ENCODE measurements at places on chromosomes 1 and 21.

GRCh38 chr1:169078163-169078883 lies 28.2 kb upstream of the ATP1B1 start:
- DNase-seq = no peak

DNA sequence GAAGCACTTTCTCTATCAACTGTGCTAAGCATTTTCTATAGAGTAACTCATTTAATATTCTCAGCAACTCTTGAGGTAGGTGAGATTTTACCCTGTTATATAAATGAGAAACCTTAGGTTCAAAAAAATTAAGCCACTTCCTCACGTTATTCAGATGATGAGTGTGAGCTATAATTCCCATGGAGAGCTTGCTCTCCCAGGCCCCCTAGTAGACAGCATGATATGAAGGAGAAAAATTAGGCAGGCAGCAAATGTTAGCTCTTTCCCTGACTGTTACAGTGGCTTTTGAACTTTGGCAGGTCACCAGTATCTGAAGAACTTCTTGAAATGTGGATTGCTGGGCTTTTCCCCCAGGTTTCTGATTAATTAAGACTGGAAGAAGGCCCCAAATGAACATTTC lies 753.1 kb downstream of the NCAM2 start:
- no peak for DNase-seq

- DNase-seq = peak; percentile 41
Observed at GRCh38 chr1:193540511-193540910, 354.1 kb upstream of the B3GALT2 start.

GRCh38 chr1:81125672-81126071 lies 675.1 kb upstream of the ADGRL2 start:
- DNase-seq = no peak

- peak; percentile 6 for DNase-seq
Observed at GRCh38 chr1:77370583-77371306, 88.9 kb downstream of the AK5 start.

DNA sequence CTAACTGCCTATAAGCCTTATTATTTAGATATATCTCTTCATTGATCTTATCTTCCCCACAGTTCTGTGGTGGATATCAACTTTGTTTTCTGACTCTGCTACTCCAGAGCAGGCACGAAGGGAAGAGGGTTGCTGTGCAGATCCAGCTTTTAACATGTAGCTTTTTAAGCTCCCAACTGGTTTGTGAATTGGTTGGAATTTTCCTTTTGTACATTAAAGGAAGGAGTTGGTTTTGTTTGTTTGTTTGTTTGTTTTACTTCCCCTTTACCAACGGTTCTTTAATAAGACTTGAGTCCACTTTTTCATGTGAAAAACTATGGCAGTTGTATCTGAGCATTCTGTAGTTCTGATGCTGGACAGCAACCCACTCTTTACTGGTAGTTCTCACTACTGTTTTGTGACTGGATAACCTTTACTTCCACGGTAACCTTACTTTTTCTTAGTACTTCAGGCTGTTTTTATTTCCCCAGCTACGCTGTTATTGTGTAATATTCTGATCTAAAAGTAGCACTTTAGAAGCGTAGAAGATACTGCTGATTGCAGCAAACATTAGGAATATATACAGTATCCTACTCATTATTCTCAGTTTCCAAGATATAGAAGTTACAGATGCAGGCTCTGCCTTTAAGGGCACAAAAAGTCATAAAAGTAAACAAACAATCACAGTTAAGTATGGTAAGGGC lies 1.6 kb downstream of the GNPAT start:
- DNase-seq = peak; percentile 20

DNA sequence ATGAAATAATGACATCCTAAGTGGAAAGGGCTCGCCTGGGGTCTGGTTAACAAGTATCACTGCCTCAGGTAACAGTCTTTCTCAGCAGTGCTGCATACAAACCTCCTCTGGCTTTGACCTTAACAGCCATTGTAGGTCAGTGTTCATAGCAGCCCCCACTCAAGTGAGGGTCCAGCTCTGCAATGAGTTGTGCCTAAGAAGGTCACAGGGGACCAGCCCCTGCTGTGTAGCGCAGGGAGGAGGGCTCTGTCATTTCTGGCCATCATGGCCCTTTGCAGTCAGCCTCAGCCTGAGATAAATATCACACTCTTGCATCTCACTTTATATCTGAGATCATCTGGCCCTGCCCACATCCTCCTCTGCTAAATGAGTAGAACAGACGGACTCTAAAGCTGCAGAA lies 18.1 kb upstream of the MYSM1 start:
- DNase-seq = peak; percentile 68

- DNase-seq = no peak
Observed at GRCh38 chr1:201504179-201504631, 2.7 kb downstream of the CSRP1 start.

DNA sequence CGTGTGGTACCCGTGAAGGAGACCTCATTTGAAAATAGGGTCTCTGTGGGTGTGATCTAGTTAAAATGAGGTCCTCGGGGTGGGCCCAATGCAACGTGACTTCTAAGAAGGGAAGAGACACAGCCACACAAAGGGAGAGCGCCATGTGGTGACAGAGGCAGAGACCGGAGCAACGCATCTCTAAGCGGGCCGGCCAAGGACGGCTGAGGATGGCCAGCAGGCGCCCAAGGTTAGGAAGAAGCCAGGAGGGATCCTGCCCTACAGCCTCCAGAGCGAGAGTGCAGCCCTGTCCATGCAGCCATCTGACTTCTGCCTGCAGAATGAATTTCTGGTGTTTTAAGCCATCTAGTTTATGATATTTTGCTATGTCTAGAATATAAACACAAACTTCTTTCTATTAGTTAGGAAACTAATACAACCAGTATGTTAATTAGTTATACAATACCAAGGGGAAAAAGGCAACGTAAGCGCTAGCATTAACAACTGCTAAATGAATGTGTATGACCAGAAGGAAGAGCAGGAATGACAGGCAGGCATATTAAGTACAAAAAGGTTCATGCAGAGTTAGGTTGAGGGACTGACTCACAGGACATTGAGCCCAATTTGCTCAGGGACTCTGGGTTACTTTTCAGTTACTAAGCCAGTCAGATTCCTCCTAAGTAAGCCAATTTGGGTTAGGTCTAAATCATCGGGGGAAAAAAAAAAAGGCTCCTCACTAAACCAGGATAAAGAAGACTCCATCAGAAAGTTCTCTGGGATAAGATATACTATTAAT lies 4.1 kb downstream of the CEP104 start:
- no peak for DNase-seq

- DNase-seq = no peak
Observed at GRCh38 chr1:8083739-8084484, 57.8 kb upstream of the ERRFI1 start.

DNA sequence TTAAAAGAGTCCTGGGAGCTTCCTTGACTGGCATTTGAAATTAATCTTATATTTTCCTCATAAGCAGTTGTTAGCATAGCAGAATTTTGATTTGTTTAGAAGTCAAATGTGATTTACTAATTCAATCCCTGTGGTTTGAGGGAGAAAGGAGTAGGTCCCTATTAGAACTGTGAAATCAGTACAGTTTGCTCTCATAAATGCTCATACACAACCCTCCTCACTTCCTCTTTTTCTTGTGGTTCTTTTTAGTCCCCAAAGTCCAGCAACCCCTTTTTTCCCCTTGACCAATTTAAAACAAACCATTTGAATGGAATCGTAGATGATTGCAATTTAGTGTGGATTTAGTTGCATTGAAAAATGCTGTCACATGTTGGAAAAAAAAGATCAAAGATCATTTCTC lies 9.2 kb upstream of the IFI44 start:
- DNase-seq = no peak
